ENCODE measurements at places on chromosomes 11 and 22. TPM values are rescaled to one million over a fixed set of nuclear protein-coding genes. Genes with fewer than 3 reads are reported as not detected.

Gene MFRP
- not detected for total RNA-seq

- no peak overlapping the region for H3K27ac ChIP-seq
- H3K4me1 ChIP-seq, result no peaks in the 10 kb centered on the region
- no peaks in the 10 kb centered on the region for H3K36me3 ChIP-seq
- H3K4me3 ChIP-seq, result no peak overlapping the region
These were observed 304.2 kb downstream of the DYNC2H1 start for GRCh38 chr11:103413266-103413888.

Gene LGALS12
- total RNA-seq, result not detected

DNA sequence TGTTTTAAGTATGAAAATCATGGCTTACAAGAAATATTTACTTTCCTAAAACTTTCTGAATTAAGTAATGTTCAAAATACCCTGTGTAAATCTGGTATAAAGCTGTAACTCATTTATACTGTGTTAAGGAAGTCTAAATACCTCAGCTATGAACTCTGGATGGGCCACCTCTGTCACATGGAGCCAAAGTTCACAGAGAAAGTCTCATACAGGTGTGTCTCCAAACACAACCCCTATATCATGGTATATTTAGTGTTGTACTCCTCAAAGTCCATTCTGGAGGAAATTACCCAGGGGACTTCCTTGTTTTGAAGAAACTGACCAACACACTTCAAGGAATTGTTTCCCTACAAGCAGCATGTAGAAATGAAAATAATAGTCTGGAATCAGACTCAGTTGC, 909.2 kb upstream of the TENM4 start:
- H3K27me3 ChIP-seq, result no peaks in the 10 kb centered on the region
- H3K36me3 ChIP-seq, result no peaks in the 10 kb centered on the region
- no peaks in the 10 kb centered on the region for H3K4me1 ChIP-seq
- no peak overlapping the region for H3K4me3 ChIP-seq

DNA sequence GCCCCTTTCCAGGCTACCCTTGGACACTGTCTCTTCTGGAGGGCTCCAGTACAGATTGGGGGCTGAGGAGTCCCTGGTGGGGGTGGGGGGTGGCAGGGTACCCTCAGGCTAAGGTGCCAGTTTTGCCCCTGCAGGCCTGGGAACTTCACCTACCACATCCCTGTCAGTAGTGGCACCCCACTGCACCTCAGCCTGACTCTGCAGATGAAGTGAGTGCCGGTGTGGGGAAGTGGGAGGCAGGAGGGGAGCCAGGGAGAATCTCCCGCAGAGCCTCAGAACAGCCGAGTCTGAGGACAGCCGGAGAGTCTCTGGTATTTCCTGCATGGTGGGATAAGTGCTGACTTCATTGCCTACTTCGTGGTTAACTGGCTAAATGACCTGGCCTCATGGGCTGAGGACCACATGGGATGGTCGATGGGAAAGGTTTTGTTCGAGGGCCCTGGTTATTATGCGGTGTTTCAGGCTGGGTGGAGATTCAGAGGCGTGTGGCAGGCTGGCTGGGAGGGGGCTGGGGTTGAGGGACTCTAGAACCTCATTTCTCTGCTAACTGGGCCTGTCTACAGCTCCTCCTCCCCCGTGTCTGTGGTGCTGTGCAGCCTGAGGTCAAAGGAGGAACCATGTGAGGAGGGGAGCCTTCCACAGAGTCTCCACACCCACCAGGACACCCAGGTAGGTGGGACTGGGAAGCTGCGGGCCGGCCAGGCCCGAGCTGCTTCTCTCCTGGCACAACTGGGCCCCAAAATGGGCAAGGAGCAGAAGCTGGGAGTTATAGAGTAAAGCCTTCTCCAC, 8.5 kb downstream of the TMEM258 start:
- H3K27ac ChIP-seq, result peak overlapping the region; percentile 27
- peaks cover 13% of the 10 kb centered on the region for H3K36me3 ChIP-seq
- DNase-seq, result peak; percentile 79
- H3K4me3 ChIP-seq, result no peak overlapping the region
- peaks cover 16% of the 10 kb centered on the region for H3K4me1 ChIP-seq

DNA sequence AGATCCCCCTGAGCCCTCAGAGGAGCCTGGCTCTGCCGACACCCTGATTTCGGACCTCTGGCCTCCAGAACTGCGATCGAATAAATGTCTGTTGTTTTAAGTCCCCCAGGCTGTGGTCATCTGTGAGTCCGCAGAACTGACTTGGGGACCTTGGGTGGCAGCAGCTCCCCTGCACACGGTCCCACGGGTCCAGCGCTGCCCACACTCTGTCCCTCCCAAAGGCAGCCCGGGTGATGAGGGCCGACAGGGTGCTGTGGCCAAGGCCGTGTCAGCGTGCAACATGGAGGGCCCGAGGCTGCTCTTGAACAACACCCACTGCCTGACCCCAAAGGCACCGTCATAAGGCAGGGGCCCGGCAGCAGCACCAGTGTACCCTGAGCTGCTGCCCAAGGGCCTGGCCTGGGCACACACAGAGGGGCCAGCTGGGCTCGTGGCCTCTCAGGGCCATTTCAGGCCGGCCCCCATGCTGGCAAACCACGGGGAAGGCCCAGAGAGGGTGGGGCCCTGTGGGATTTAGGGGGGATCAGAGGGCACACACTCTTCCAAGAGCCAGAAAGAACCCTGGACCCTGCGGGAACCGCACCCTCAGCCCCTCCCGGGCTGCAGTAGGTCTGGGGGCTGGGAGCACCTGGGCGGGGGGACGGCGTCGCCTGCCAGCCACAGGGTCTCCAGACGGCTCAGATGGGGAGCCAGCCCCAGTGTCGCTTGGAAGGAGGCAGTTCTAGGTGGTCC, 77.1 kb upstream of the PRR5 start:
- no peaks in the 10 kb centered on the region for H3K36me3 ChIP-seq
- H3K4me3 ChIP-seq, result no peak overlapping the region
- H3K27me3 ChIP-seq, result no peaks in the 10 kb centered on the region
- H3K27ac ChIP-seq, result no peak overlapping the region

DNA sequence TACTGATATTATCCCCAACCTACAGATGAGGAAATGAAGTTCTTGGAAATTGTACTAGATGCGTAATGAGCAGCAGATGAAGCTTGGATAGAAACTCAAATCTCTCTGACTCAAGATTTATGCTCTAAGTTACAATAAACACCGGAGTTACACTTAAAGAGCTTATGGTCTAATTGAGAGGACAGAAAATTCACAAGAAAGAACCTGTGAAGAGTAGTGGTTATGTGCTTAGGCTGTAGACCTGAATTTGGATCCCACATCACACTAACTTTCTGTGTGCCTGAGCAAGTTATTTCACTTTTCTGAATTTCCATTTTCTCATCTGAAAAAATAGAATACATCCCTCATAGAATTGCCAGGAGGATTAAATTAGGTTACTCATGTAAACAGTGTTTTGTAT, 58.5 kb downstream of the FLI1 start:
- H3K36me3 ChIP-seq, result no peaks in the 10 kb centered on the region
- H3K27me3 ChIP-seq, result no peaks in the 10 kb centered on the region
- no peak overlapping the region for H3K4me3 ChIP-seq

Gene MYRF
- total RNA-seq, result 53.9 TPM

- no peak overlapping the region for H3K27ac ChIP-seq
- H3K36me3 ChIP-seq, result no peaks in the 10 kb centered on the region
- DNase-seq, result no peak
- no peaks in the 10 kb centered on the region for H3K27me3 ChIP-seq
- peaks cover 3% of the 10 kb centered on the region for H3K4me1 ChIP-seq
These were observed 66.9 kb upstream of the RRM1 start for GRCh38 chr11:4027746-4028145.

Gene MOGAT2
- not detected for total RNA-seq

Gene PHOX2A
- total RNA-seq, result not detected

DNA sequence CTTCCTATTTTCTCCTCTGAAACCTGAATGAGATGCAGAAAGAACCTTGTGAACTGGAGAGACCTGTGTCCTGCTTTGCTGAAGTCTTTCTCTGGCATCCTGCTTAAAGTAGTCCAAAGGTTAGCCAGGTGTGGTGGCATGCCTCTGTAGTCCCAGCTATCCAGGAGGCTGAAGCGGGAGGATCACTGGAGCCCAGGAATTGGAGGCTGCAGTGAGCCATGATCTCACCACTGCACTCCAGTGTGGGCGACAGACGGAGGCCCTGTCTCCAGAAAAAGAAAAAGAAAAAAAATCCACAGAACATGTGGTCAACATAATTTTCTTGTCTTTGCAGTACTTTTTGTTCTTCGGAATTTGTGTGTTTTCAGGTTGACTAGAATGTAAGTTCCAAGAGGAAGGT, 2.3 kb upstream of the KREMEN1 start:
- no peak overlapping the region for H3K4me3 ChIP-seq
- peaks cover 28% of the 10 kb centered on the region for H3K27me3 ChIP-seq
- H3K4me1 ChIP-seq, result peaks cover 14% of the 10 kb centered on the region
- H3K36me3 ChIP-seq, result no peaks in the 10 kb centered on the region
- no peak overlapping the region for H3K27ac ChIP-seq

GRCh38 chr11:110329445-110329844, 33.0 kb upstream of the RDX start:
- H3K4me3 ChIP-seq, result no peak overlapping the region
- no peaks in the 10 kb centered on the region for H3K27me3 ChIP-seq
- H3K36me3 ChIP-seq, result no peaks in the 10 kb centered on the region
- DNase-seq, result no peak
- no peaks in the 10 kb centered on the region for H3K4me1 ChIP-seq

DNA sequence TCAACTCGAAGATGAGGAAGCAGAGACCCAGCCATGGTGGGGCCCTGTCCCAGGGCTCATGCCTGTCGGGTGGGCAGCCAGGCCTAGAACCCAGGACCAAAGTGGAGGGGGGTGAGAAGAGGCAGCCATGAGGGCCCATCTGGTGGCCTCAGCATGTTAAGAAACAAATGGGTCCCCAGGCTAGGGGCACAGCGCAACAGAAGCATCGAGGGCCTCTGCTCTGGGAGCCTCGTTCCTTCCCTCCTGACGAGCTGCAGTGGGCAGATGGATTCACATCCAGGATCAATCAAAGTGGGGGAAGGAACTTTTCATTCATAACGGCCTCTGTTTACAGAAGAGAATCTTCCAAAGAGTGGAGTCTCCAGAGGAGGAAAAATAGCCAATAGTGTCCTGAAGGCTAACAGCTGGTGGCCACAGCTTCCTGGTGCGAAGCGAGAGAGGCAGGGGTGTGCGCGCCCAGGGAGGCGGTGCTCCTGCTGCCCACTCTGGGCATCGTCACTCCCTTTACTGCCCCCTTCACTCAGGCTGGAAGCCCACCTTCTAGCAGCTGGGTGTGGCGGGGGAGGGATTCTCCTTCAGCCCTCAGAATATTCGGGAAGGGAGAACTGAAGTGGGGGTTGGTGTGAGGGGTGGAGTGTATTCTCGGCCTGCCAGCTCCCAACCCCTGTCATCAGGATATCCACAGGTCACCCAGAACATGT, 4.3 kb downstream of the CBX7 start:
- DNase-seq, result no peak
- H3K27me3 ChIP-seq, result peaks cover under 1% of the 10 kb centered on the region
- no peaks in the 10 kb centered on the region for H3K36me3 ChIP-seq
- peaks cover 24% of the 10 kb centered on the region for H3K4me1 ChIP-seq

DNA sequence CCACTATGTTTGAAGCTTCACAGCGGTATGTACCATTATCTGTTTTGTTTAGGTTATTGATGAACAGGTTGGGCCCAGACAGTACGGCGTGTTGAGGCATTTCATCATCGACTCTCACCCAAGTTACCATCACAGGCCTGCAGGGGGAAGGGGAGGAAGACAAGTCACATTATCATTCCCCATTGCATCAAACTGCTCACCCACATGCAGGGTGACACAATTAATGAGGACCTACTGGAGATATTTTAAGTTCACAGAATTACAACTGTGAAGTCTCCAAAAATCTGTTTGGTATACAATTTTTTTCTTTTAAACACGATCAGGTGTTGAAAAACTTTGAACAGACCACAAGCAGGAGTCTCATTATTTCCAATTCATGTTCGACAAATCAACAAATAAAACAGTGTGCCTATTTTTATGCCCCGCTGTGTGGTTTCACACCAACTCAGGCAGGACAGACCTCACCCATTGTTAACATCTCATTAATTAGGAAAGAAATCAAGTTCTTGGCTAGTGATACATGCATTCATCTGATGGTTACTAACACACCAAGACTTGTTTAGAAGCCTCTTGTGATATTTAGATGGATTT, 289.5 kb downstream of the CADM1 start:
- no peaks in the 10 kb centered on the region for H3K27me3 ChIP-seq
- H3K36me3 ChIP-seq, result no peaks in the 10 kb centered on the region
- H3K27ac ChIP-seq, result no peak overlapping the region
- no peak for DNase-seq

DNA sequence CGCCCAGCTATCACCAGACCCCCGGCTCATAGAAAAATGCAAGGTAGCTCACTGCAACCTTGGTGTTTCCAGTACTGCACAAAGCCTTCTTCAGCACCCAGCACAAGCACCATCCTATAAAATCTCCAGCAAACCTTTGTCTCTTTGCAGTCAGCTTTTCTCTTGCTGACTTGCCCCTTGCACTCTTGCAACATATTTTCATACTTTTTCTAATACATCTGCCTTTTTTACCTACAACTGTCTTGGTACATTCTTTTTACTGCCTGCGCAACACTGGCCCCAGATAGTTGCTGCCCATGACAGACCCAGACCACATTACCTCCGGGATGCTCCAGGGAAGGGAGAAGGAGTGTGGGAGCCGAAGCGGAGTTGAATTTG, 142.4 kb downstream of the MPPED1 start:
- H3K27me3 ChIP-seq, result no peaks in the 10 kb centered on the region
- no peak for DNase-seq
- no peak overlapping the region for H3K4me3 ChIP-seq
- no peaks in the 10 kb centered on the region for H3K4me1 ChIP-seq
- H3K36me3 ChIP-seq, result no peaks in the 10 kb centered on the region
